ENCODE measurements at places on chromosomes 7 and 10.

DNA sequence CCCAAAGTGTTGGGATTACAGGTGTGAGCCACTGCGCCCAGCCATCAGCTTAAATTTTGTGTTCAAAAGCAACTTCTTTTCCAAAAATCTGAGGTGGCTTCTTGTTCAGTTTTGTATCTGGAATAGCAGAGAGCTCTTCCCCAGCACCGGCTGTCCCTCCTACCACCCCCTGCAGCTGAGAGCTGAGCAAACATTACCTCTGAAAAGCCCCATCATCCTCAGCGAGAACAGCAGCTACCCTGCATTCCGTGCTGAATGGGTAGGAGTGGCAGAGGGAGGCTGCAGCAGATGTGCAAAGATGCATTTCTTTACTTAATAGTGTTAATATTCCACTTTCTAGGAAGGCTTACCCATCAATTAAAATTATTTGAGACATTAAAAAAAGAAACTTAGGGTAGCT, 31.8 kb downstream of the CCM2 start:
- no peak for DNase-seq

DNA sequence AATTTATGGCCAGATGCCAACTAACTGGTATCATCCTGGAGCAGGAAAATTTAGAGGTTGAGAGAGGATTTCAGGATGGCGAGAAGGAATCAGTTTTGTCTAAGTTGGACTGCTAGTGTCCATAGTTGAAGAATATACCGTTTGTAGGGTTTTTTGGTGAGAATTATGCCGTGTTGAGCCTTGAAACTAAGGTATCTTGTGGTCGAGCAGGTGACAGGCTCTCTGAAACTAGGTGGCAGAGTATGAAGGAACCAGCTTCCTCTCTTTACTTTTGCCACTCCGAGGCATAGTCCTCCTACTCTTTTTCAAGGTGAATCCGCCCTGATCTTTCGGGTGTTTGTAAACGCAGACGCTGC, 9.7 kb downstream of the MDFIC start:
- DNase-seq, result peak; percentile 39

- peak; percentile 47 for DNase-seq
Observed at GRCh38 chr7:815284-816216, 16.7 kb upstream of the SUN1 start.

DNA sequence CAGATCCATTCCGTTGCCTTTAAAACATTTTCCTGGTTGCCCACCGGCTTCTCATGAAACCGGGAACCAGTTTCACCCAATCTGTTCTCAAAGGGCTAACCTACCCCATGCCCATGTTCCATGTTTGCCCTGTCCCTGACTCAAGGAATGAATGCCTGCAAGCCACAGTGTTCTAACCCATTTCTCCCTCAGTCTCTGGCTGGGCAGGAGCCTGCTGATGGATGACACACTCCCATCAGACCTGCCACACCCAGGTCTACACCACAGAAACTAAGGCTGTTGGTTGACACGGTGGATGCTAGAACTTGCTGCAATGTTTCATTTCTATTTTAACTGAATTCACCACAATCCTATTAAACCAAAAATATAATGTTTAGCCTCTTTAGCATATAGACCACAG, 15.6 kb downstream of the CLRN3 start:
- DNase-seq, result no peak

DNA sequence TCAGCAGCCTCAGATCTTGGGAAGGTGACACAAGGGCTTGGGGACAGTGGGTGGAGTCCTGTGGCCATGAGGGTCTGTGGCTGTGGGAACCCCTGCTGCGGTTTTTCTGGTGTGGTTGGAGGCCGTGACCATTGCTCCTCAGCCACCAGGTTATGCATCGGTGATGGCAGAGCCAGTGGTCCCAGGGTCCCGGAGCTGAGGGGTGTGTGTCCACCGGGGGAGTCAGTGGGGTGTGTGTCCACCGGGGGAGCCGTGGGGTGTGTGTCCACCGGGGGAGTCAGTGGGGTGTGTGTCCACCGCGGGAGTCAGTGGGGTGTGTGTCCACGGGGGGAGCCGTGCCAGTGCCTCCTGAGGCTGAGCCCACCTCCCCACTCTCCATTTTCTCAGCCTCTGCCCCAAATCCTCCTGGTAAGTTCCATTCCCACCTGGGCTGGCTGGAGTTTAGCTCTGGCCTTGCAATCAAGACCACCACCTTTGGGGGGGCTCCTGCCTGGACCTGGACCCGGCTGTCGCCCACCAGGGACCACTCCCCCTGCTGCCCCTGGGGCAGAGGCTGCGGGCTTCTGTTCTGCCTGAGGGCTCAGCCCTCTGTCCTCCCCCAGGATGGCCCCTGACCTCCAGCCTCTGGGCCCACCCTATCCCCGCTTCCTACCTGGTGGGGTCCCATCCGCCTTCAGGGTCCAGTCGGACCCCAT, 143.5 kb downstream of the ELFN1 start:
- DNase-seq, result no peak

GRCh38 chr10:110226926-110227641, 19.7 kb downstream of the MXI1 start:
- DNase-seq, result peak; percentile 75

GRCh38 chr10:31034098-31034909, 2.6 kb upstream of the ZNF438 start:
- DNase-seq, result no peak

- no peak for DNase-seq
Observed at GRCh38 chr10:33669904-33670303, 335.4 kb upstream of the NRP1 start.

- DNase-seq, result no peak
Observed at GRCh38 chr10:130889780-130890179, 421.7 kb downstream of the TCERG1L start.

GRCh38 chr7:76506081-76506440, 4.3 kb upstream of the UPK3B start:
- no peak for DNase-seq

- DNase-seq, result no peak
Observed at GRCh38 chr10:94010886-94011285, 17.2 kb downstream of the PLCE1 start.

DNA sequence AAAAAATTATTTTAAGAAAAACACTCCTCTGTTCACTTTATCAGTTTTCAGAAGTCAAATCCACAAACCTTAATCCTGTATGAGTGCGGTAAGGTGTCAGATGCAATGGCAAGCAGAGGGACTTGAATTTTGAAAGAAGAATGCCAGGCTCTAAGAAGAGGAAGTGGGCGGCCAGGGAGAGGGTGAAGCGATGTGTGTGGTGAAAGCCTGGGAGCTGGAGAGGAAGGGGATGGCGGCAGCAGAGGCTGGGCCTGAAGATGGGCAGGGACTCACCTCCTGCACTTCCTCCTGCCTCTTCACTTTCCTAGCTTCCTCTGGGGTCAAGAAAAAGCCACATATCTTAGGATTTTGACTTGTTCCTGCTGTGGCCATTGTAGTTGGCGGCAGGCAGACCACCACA, 609.6 kb downstream of the PARD3 start:
- no peak for DNase-seq

DNA sequence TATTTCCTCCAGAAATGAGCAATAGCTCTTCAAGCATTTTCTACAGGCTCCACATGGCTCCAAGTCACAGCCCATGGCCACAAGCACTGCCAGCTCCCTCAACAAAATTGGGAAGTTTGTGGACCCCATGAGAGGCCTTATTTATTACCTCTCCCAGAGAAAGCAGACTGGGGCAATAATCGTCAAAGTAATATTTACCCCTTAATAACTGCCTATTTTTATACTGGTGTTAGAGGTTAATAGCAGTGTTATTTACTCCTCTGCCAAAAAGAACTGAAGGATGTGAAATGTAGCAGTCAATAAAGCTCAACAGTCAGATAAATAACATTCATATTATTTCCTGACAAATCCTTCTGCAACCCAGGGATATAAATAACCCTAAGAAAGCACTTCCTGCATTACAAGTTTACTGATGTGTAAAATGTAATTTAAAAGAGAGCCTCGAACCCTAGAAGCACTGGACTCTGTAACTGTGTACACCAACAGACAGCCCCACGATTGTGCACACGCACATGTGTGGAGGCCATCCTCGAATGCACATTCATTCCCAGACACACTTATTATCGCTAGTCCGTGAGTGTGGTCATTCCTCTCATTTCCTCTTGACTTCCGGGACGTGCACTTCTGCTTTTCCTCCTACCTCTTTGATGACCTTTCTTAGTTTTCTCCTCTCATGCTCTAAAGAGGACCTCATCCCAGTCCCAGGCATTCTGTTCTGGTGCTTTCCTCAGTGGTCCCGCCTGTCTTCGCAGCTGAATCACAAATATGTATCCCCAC, 157.4 kb downstream of the EVX1 start:
- no peak for DNase-seq

- DNase-seq, result no peak
Observed at GRCh38 chr7:41779918-41780317, 77.0 kb upstream of the INHBA start.

DNA sequence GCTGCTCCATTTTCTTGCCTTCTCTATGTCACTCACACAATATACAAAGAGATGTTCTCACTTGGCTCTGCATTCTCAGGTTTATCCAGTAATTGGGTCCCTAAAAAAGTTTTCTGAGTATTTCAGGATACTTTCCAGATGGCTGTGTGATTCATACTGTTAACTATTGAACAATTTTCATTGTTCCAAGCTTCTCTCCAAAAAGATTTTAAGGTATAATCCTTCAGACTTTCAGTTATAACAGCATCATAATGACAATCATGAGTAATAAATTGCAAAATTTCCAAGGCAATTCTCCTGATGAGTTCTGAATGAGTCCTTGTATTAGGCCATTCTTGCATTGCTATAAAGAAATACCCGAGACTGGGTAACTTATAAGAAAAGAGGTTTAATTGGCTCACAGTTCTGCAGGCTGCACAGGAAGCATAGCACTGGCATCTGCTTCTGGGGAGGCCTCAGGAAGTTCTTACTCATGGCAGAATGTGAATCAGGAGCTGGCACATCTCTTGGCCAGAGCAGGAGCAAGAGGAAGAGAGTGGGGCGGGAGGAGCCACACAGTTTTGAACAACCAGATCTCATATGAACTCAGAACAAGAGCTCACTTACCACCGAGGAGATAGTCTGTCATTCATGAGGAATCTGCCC, 148.1 kb downstream of the SLC16A9 start:
- DNase-seq, result no peak

- no peak for DNase-seq
Observed at GRCh38 chr7:155991470-155991869, 179.2 kb upstream of the SHH start.

DNA sequence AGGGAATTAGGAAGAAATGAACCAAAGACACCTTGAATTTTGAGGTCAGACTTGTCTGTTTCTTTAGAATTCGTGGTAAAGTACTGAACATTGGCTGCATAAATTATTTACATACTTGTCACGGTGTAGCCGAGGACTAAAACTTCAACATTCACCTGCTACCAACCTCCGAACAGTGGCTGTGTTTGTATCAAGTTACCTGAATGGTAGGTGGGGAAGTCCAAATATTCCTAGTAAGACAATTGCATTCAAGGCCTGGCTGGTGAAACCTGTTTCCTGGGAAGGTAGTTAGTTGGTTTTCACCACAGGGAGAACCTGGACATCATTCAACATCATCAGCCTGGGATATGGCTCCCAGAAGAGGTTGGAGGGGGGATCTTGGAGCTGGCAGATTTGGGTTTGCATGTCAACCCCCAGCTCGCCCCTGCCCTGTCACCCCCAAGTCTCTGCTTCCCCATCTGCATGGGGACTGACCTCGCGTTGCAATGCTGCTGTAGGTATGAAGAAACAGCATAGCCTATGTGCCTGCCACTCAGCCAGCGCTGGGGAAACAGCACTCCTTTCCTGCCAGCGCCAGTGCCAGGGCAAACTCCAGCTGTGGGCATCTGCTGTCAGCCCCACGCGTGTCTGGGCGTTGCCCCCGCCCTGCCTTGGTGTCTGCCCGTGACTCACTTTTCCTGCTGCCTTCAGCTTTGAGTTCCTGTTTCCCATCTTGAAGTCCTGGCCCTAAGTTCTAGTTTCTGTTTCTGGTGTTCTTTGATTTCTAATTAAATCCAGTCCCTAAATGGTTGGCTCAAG, 12.7 kb upstream of the LARP4B start:
- DNase-seq, result peak; percentile 42

GRCh38 chr7:80128918-80129317, 5.7 kb upstream of the GNAI1 start:
- no peak for DNase-seq

DNA sequence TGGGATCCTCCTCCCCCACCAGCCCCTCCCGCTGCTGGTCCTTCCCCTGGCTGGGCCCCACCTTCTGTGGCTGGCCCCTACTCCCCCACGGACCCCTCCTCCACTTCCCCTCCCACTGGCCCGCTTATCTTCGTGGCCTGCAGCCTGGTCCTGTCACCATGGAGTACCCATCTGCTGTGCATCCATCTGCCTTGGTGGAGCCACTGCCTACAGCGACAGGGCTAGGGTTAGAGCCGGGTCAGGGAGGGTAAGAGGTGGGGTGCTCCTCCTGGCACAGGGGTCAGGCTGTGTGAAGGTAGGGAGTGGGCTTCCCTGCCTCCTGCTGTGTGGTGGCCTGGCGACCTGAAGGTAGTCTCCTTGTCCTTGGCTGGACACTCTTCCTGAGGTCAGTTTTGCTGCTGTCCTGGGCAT, 5.2 kb downstream of the ADCY1 start:
- DNase-seq, result no peak

DNA sequence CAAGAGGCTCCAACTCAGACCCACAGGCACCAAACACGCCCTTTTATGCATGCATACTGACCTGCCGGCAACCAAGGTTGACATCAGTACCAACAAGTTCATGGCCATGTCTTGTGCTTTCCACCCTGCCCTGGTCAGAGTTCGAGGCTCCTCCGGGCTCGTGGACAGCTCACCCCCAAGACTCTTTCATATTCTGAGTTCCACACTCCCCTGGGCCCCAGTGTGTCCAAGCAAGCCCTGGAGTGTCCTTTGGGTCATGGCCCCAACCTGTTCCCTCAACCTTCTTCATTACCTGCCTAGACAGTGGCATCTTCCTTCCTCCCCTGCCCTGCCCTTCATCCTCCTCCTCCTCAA, 40.5 kb downstream of the HIF1AN start:
- DNase-seq, result no peak

- DNase-seq, result no peak
Observed at GRCh38 chr10:108598831-108599230, 1324.5 kb downstream of the XPNPEP1 start.

- no peak for DNase-seq
Observed at GRCh38 chr10:66329147-66329546, 596.7 kb upstream of the LRRTM3 start.

DNA sequence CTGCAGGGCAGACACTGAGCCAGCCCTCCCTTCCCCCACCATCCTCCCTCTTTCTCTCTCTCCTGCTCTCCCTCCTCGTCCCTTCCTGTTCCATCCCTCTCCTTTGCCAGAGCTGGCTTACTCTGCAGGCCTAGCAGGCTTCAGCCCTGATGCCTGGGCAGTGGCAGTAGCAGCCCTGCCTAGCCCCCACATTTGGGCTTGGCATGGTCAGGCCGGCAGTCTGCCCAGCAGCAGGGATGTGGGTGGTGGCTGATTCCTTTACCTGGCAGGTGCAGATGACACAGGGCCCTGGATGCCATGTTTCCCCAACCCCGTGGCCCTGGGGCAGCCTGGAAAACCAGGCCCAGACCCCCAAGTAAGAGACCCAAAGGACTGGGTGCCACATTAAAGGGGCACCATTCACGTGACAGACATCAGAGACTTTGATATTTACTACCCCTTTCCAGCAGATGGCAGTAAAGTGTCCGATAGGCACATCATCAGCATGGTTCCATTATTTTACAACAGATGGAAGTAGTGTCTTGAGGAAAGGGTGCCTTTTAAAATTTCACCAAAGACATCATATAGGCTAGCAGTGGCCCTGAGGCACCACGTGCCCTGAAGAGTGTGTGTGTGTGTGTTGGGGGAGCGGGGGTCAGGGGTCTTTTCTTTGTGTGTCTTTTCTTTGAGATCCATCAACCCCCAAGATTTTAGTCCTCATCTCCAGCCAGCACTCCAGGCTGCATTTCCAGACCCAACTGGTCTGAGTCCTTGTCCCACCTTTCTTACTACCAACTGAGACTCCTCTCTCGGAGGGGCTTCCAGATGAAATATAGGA, 5.9 kb downstream of the KCP start:
- DNase-seq, result peak; percentile 42

All from activated T-cell treated with anti-CD3 and anti-CD28 coated beads, Interleukin-2, amount 50 U/mL, for 24 hours (primary cell).